Fibroblast of skin of right biceps (primary cell): ENCODE measurements at places on chromosomes 2 and 18.

- DNase-seq = no peak
These were observed 6.0 kb upstream of the SYT4 start for GRCh38 chr18:43283299-43283698.

DNA sequence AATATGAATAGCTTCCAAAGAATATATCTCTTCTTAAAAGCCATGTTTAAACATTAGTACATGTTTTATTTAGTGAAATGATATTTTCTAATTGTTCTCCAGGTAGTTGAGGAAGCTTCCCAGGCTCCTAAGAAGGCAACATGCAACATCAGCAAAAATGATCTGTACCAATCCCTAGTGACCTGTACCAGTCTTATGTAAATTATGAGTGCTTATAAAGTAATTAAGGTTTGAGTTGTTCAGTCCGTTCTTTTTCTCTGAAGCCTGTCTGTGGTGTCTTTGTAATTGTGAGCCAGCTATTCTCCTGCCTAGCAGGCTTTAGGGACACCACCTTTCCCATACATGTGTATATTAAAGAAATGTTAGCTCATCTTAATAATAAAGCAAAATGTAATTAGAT lies 98.2 kb downstream of the PKP4 start:
- DNase-seq = no peak

DNA sequence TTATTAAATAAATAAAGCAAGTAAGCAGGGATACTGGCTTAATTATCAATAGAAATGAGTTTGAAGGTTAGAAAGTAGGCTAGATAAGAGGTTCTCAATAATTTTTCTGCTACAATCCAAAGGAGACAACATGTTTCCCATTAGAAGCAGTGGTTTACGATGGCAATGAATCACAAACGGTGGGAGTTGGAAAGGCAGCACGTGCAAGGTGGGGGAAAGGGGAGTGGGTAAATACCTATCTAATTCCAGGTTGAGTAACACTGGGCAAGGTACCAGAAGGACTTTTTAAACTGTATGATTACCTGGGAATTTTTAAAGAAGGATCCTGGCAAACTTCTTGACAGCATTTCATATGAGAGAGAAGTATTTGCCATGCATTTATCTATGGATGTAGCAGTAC lies 289.9 kb downstream of the NBAS start:
- peak; percentile 20 for DNase-seq

DNA sequence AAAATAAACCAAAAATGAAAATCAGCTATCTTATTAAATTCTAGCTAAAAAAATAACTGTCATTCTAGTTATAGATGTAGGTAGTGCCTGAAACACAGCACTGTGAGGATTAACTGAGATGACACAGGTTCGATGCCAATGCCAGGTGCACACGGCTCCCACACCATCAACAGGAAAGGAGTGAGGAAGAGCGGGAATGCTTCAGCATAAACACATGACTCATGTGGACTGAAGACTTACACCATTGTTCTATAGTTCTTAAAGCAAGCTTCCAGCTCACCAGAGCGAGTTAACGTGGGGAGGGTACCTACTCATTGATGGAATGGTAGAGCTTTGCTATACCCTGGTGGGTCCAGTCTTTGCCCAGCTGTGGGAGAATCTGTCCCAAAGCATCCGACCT lies 76.7 kb downstream of the EMILIN2 start:
- no peak for DNase-seq

- DNase-seq = no peak
These were observed 9.3 kb downstream of the ALPG start for GRCh38 chr2:232415736-232416520.

DNA sequence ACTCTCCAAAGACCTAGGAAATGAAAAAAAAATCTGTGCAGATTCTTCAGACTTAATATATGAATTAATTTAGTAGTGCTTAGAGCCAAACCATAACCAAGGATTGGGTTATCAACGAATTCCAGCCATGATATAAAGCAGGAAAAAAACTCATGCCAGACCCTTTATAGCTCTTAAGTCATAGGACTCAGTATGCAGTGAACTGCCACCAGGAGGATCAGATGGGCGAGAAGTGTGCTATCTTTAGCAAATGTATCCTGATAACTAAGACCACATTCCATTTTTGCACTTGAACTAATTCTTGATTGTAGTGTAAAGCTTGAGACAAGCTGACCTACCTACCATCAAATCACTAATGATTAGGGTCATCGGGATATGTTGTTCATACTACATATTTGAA lies 178.1 kb downstream of the IKZF2 start:
- no peak for DNase-seq

DNA sequence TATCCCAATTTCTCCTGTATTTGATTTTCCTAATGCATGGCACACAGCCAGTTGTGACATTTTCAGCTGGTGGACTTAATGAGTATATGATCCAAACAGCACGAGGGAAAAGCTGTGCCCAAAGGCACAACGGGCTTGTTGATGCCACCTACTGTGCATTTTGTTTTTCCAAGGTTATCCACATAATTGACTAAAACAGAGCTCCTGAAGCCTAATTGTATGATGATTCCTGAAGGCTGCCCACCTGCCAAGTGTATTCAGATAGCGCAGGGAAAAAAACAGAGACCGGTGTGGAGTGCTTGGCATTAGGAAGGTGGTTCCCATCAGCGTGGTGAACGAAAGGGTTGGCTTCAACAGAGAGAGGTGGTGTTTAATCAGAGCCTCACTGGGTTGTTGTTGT lies 14.9 kb downstream of the RBMS1 start:
- no peak for DNase-seq

- DNase-seq = no peak
These were observed 34.7 kb upstream of the NDUFV2 start for GRCh38 chr18:9067823-9068222.

DNA sequence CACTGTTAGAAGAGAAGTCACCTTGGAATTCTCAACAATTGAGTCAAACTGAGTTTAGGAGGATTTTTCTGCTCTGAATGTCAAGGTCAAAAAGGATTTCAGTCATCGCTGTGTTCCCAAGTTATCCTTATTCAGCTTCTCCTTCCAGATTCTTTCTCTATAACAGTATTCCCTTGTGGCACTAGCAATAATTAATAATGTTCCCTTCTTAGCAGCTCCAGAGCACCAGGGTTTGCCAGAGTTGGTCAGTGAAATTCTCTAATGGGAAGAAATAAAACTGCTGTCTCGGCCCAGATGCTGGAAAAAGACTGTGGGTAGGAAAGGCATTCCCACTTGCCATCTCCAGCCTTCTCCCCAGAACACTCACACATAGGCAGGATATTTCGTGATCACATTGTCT lies 836.0 kb upstream of the PIK3C3 start:
- no peak for DNase-seq

DNA sequence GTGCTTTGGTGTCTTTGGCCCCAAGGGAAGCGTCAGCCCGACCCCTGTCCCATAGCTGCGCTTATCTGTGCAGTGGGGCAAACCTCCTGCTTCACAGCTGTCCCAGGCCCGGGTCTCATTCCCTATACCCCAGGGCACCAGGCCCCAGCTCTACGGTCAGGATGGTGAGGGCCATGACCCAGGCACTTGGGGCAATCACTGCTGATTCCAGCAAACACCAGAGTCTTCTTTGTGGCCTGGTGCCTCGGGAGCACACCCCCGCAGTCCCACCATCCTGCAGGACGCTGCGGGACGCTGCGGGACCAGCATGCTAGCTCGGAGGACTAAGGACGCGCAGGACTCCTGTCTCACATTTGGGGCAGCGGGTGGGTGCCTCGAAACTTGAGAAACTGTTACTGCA lies 116.9 kb upstream of the HDAC4 start:
- DNase-seq = no peak

- peak; percentile 49 for DNase-seq
These were observed 8.4 kb downstream of the DSEL start for GRCh38 chr18:67508146-67508545.

DNA sequence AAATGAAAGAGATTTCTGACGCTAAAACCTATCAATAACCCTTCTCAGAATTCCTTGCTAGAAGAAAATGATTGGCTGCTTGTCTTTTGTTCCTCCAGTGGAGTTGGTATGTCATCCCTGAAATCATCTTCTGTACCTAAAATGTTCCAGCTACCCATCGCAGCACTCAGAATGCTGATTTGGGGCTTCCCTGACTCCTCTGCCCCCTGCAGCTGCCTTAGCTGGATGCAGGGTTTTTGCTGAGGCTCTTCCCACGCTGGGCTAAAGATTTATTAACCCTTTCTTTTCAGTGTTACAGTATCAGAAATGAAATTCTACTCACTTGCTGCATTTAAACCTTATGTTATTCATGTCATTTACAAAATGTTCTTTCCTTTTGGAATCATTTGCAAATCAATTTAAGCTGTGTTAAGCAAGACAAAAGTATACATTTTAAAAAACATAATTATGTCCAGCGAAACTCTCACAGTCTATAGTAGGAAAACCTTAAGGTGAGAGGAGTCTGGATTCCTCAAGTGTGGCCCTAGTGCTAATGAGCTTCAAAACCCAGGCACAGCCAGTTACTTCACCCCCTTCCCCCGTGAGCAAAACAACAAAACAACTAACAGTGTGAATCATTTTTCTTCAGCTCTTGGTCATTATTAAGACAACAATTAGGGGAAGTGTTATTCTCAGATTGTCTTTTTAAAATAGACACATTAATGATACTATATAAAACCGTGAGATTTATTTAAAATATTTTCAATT lies 32.8 kb downstream of the PKP4 start:
- DNase-seq = no peak

DNA sequence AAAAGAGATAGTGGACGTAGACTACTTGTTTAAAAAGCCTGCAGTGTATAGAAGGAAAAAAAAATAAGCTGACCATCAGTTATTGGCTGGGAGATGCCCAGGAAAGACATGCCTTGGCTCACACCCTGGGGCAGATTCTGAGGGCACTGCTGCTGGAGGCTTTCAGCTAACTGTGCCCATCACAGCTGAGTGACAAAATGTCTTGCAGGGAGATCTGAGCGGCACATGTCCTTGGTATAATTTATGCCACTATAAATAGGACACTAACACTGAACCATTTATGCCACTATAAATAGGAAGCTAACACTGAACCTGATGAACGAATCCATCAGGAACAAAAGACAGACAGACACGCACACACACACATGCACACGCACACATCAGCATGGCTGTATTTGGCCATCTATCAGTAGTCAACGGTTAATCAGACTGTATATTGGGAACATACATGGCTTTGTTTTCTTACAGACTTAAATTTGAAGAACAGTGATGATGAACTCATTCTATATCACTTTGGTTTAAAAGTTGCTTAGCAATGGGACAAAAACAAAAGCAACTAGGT lies 68.2 kb upstream of the NOSTRIN start:
- DNase-seq = no peak

DNA sequence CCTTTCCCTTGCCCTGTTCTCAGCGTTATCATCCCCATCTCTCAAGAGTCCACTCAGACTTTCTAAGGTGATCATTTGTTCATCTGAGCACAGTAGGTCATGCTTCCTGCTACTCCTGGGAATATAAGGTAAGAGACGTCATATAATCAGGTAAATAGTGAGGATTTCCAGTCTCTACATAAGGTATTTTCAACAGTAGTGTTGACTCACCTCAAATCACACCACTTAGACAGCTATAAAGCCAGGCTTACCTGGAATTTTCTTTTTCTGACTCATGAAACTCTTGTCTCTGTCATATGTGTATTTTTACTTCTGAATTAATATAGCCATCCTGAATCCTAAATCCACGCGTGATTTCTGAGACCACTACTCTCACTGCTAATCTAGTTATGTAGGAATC lies 443.2 kb downstream of the ARHGAP15 start:
- DNase-seq = no peak

DNA sequence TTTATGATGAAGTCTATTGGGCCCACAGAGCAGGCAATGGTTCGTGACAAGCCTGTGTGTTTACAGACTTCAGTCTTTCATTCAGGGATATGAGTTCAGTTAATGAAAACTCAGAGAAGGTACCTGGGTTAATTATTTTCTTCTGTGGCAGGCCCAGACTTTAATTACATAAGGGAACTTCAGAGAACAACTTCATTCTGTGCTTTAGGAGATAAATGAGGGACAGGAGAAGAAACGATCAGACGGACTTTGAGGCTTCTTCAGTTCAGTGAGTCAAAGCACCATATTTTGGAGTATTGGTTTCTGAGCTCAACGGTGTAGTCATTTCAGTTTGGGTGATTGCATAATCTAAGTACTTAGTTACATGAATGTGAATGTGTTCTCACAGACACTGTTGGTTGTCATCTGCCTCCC lies 203.0 kb upstream of the KCNJ3 start:
- no peak for DNase-seq

GRCh38 chr2:26251893-26252292 lies 7.2 kb downstream of the HADHB start:
- no peak for DNase-seq

DNA sequence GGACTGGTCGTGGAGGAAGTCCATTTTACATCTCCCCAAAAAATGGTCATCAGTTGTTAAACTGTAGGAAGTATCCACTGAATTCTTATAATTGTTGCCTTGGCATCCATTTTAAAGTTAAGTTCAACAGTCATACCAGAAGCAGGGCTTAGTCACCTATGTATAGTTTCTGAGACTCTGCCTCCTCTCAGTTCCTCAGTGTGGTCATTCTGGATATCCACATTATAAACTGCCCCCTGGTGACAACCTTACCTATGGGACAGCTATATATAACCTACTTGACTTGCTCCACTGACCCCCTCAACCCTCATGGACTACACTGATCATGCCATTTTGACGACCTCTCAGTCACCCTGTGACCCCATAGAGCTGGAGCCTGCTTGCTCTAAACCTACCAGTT lies 617.0 kb downstream of the LRP1B start:
- no peak for DNase-seq

- DNase-seq = peak; percentile 81
These were observed 24.1 kb downstream of the SMARCAL1 start for GRCh38 chr2:216436383-216436782.

DNA sequence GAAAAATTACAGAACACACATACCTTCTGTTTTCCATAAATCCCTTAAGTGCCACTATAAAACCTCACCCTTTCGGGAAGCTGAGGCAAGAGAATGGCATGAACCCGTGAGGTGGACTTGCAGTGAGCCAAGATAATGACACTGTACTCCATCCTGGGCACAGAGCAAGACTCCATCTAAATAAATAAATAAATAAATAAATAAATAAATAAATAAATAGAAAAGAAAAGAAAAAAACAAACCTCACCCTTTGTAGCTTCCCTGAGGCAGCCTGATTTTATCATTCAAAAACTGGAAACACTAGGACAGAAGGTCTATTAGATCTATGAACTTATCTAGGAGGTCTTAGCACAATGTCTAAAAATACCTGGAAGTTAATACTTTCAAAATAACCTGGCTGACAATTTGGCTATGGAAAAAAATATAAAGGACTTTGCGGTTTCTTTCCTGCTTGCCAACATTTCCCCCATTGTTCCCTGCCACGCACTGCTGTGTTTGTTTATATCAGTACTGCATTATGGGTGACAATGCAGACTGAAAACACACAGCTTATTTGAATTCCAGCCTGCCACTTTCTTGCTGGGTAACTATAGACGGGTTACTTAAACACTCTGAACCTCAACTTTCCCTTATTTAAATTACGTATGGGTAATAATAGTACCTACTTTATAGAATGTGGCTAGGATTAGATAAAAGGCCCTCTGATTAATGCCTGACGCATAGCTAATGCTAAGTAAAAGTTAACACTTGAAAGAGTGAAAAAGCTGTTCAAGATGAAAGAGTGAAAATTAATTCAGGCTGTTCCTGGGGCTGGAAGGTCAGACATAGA lies 313.0 kb downstream of the RDH14 start:
- no peak for DNase-seq
